ENCODE measurements at places on chromosomes 11 and 22.
A peak's percentile ranks its signal among the peaks of the same experiment; 100 is the strongest.

DNA sequence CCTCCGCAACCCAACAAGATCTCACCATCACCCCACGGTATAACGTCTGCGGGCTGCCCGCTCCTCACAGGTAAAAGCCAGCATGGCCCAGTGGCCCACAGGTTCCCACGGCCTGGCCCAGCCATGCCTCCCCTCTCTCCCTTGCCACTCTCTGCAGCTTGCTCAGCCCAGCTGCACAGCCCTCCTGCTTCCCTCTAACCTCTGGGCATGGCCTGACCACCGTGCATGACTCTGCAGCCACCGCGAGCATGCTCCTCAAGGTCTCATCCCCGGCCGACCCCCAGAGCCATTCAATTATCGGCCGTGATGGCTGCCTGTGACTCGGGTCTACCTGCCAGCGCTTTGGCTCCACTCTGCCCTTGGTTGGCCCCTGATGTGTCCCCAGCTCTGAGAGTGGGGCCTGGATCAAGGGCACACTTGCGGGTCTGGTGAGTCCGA is 185.5 kb downstream of the CTTN start:
- DNase-seq = no peak

- peak; percentile 59 for DNase-seq
Observed at GRCh38 chr11:3170044-3170755, 5.1 kb upstream of the OSBPL5 start.

GRCh38 chr11:60566776-60567175 is 51.6 kb downstream of the MS4A13 start:
- no peak for DNase-seq

- peak; percentile 49 for DNase-seq
Observed at GRCh38 chr22:31185056-31185455, 25.1 kb downstream of the RNF185 start.

DNA sequence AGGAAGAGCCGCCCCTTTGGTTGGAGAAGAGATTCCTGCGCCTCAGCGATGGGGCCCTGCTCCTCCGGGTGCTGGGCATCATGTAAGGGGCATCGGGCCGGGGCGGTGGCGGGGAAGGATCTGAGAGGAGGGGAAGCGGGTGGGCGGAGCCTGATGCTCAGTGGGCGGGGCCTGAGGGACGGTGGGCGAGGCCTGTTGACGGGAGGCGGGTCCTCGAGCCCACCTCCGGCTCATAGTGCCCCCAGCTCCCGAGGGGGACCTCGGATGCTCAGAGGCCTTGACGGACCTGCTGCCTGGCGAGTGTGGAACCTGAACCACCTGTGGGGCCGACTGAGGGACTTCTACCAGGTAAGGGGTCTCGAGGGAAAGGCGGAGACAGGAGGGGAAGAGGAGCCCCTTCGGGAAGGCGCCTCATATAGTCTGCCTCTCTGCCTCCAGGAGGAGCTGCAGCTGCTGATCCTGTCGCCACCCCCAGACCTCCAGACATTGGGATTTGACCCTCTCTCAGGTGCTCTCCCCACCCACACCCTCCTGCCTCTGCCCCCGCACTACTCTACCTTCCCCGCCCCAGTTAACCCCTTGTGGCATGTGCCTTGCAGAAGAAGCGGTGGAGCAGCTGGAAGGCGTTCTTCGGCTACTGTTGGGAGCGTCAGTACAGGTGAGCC is 799 bp downstream of the CCDC88B start:
- no peak for DNase-seq

DNA sequence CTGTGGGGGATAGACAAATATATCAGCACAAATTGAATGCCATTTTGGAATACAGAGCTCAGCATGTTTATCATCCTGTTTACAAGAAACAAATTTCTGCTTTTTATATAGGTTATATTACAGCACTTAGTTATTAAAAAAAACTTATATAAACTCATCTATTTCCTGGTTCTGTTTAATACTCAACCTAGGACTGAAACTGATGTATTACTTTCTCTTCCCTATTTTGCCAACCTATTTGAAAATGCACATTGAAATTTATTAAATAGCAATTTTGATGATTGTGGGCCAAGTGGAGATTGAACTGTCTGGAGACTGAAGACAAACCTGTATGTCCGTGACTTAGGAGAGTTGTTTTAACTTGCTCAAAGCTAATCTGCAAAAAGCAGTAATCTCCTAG is 288.3 kb upstream of the ANO3 start:
- no peak for DNase-seq

DNA sequence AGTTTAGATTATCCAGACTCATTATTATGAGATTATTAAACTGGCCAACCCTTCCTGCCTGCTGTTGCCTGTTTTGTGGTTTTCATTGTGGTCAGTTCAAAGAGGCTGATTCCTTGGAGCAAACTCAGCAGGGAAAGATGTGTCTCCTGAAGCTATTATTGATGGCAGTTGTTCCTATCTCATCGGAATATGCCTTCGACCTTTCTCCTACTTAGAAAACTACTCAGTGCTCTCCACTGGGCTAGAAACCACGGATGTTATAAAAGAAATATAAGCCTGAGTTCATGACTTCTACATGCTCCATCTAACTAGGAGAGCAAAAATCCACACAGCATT is 80.2 kb upstream of the NAV2 start:
- peak; percentile 56 for DNase-seq

DNA sequence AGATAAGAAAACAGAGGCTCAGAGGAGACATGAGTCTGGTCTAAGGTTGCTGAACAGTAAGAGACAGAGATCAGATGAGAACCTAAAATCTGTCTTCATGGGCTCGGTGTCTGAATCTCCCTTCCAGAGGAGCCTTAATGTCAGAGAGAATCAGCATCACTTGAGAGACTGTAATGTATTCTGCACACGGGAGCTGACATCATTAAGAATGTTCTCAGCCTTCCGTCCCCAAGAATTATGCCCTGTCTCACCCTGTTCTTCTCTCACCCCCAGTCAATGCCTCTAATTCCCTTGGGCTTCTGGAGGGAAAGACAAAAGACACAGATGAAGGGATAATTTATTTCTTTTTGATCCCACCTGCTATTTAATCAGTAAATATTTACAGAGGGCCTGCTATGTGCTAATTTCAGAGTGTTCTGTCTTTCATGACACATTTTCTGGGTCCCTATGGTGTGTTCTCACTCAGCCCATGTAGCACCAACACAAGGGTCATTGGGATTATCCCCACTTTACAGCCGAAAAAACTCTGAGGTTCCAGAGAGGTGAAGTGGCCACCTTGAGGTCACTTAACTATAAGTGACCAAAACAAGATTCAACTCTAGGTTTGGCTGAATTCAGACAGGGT is 61.8 kb downstream of the CD82 start:
- DNase-seq = no peak

GRCh38 chr11:34302046-34302921 is 55.5 kb downstream of the ABTB2 start:
- peak; percentile 96 for DNase-seq

DNA sequence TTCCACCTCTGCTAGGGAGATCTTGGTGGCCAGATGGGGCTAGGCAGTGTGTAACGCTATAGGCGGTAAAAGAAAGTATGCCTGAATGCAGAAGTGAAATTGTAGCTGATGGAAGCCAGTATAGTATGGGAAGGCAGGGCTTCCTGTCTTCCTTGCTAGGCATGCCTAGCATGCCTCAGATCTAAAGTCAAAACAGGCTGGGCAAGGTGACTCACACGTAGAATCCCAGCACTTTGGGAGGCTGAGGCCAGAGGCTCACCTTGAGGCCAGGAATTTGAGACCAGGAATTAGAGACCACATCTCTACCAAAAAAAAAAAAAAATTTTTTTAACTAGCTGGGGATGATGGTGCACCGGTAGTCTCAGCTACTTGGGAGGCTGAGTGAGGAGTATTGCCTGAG is 281.7 kb upstream of the MTNR1B start:
- no peak for DNase-seq

DNA sequence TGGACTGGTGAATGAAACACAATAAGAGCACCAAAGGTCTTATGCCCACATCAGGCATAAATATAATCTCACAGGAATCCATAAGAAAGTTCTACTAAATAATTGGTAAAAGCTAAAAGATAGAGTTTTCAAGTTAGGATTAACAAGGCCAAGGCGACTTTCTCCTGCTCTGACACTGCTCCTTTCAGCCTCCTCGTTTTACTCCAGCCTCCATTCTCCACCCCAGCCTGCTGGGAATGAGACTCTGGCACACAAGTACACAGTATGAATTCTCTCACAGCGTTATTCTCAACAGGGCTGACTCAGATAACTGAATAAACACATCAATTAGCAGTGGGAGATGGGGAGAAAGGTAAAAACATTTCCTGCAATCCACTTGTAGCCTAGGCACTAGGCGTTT is 94.9 kb downstream of the APOL5 start:
- no peak for DNase-seq

DNA sequence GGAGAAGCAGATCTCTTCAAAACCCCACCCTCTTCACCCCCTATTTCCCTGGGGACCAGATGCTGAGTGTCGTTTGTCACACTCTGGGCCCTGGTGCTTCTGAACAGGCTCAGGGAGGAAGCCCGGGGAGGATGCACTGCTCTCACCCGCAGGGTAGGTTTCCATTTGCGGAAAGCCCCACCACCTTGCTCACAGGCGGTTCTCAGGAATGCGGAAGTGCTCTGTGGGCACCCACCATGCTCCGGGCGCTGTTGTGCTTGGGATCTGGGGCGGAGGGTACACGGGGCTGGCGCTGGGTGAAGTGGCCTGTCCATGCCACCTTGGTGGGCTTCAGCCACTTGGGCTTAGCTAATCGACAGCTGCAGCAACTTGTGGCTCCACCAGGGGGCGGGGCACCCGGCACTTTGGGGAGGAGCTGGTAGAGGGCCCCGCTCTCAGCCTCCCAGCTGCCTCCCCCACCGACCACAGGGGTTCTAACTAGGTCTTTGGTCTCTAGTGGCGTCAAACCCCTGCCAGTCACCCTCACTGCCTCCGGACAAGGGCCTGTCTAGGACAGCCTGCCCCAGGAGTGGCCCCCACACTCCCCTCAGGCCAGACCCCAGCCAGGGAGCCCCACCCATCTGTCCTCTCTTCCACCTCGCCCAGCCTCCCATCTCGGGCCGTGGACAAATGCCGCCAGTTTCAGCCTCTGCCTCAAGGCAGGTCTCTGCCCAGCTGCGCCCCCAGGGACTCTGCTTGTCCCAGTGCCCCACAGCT is 7.4 kb downstream of the NDUFV1 start:
- DNase-seq = peak; percentile 36

DNA sequence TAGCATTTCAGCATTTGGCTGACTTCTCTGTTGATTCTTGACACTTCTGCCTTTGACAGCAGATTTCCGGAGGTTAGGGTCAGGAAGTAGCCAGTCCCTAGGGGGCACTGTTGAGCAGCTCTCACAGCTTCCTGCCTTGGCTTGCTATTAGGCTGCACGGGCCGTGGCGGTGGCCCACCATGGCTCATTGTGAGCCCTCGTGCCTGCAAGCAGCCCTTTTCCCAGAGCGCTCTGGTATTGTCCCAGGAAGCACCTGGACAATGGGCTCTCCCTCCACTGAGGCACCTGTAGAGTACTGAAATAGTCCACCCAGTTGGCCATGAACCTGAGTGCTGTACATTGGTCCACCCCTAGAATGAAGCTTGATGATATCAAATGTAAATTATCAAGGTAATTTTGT is 100.2 kb upstream of the GAL start:
- DNase-seq = no peak

DNA sequence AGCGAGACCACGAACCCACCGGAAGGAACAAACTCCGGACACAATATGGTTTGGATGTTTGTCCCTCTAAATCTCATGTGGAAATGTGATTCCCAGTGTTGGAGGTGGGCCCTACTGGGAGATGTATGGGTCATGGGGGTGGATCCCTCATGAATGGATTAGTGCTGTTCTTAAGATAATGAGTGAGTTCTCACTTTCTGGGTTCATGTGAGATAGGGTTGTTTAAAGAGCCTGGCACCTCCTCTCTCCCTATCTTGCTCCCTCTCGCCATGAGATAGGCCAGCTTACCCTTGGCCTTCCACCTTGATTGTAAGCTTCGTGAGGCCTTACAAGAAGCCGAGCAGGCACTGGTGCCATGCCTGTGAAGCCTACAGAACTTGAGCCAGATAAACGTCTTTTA is 184.6 kb downstream of the LRRC4C start:
- DNase-seq = no peak

DNA sequence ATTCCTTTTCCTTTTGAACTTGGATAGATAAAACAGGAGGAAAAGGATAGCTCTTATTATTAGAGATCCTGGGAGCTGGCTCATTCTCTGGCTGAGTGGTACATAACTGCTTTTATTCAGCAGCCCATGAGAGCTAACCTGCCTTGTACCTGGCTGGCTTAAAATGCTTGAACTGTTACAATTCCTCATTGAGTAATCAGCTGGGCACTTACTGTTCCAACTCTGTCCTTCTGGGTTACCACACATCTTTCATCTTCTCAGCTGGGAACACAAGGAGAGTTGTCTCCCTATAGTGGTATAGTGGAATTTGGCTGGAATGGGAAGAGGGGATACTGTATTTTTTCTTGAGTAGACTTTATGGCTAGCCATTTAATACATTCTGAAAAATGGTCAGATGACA is 39.8 kb upstream of the SPTBN2 start:
- no peak for DNase-seq

GRCh38 chr11:27783701-27784355 is 83.6 kb upstream of the BDNF start:
- peak; percentile 14 for DNase-seq

GRCh38 chr11:114084414-114084813 is 24.9 kb downstream of the ZBTB16 start:
- DNase-seq = no peak

GRCh38 chr11:85787809-85788760 is 22.9 kb downstream of the SYTL2 start:
- DNase-seq = no peak

DNA sequence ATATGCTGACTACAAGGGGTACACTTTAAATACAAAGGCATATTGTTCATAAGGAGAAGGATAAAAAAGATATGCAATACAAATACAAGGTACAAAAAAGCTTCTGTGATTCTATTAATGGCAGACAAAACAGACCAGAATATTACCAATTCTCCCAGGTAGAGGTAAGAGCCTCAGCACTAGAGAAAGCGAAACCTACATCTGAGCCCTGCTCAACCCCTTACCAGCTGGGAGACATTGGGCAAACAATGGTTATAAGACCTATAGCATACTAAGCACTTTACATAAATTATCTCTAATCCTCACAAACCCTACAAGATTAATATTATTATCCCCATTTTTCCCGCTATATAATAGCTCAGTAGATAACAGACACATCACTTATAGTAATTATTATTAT is 41.2 kb upstream of the LRRC55 start:
- no peak for DNase-seq

GRCh38 chr11:72038491-72038890 is 39.8 kb downstream of the IL18BP start:
- DNase-seq = peak; percentile 71

GRCh38 chr11:35158701-35159510 is 19.9 kb downstream of the CD44 start:
- DNase-seq = peak; percentile 68
